ENCODE measurements at places on chromosomes 7 and 10. TPM values are rescaled to one million over a fixed set of nuclear protein-coding genes. Genes with fewer than 3 reads are reported as not detected.

Gene LRRN3
- total RNA-seq = 10.1 TPM

Gene SAMD9L
- 13.0 TPM for total RNA-seq

Gene SUPV3L1
- total RNA-seq = 31.6 TPM

Gene ZNF804B
- 29.7 TPM for total RNA-seq

Gene SVIL
- 176 TPM for total RNA-seq

Gene POP7
- 15.8 TPM for total RNA-seq

Gene ANKRD1
- not detected for total RNA-seq

Gene TMEM139
- 6.6 TPM for total RNA-seq

Gene PRLHR
- total RNA-seq = not detected

Gene NPM3
- total RNA-seq = 9.0 TPM

Gene FAM25A
- total RNA-seq = not detected

DNA sequence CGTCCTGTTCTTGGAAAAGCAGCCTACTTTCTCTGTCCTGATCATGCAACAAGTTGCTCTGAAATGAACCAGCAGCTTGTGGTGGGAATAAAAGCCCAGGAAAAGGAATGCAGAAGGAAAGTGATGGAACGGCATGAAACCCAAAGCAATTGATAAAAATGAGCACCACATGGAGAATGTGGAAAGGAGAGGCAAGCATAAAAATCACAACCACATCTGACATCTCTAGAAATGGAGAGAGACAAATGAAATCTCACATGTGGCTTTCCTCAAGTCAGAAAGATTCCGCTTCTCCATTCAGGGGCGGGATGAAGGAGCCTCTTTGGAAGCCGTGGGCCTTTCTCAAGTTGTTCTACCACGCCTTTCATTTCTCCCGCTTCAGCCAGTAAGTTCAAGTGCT, 631.7 kb upstream of the GALNT17 start:
- DNase-seq = no peak

DNA sequence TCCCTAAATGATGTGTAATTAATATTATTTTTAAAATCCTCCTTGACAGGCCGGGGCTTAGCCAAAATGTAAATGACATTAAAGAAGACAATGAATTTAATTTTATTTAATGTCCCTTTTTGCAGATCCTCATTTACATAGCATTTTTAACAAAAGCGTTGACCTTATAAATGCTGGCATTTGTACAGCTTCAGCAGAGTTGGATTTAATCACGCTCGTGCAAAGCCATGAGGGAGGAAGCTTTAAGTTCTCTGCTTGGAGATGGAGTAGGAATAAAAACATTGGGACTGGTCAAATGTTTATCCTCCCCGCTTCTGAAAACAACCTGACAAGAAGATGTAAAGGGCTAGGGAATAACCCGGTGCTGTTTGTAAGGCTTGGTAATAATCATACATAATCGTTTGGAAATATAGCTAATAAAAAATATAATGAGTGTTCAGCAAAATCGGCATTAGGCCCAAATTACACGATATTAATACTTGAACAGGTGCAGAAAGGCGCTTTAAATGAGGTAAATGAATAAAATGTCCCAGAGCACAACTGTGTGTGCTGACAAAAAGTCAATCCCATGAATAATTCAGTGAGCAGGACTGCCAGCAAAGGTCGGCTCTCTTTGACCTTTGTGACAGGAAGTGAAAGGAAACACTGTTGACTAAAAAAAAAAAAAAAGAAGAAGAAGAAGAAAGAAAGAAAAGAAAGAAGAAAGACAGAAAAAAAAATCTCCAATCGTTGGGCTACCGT, 11.5 kb downstream of the EBF3 start:
- DNase-seq = no peak

GRCh38 chr10:3530346-3530745, 254.7 kb downstream of the KLF6 start:
- DNase-seq = no peak

DNA sequence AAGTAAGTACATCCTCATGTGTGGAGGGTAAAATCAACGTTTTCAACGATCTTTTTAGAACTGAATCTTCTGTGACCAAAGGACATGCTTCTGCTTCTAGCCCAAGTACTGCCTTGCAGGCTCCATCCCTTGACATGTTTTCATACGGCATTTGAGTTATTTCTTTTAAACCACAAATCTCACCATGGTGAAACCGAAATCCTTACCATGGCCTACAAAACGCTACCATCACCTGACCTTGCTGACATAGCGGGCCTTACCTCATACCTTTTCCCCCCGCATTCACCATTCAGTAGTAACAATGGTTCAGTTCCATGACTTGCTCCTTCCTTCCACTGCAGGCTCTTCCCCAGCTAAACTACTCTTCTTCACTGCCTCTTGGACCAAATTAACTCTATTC, 3.5 kb downstream of the RNF216 start:
- no peak for DNase-seq

DNA sequence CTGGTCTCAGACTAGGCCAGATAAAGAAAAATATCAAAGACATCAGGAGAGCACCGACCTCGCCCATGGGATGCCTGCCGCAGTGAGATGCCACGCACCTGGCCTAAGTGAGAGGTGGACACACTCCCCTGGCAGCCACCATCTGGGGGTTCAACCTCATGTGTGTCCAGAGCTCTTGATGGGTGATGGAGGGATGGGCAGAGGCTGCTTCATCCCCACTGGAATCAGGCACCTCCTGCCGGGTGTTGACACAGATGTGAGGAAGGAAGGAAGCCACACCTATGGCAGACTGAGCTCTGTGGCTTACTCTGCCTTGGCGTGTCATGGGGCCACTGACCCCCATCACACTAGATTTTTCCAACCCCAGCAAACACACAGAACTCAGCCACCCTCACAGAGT, 11.4 kb downstream of the ZNF488 start:
- DNase-seq = no peak

GRCh38 chr10:60041489-60042133, 135.3 kb upstream of the CCDC6 start:
- no peak for DNase-seq

- peak; percentile 51 for DNase-seq
Measured at GRCh38 chr10:102352066-102352715, 43.3 kb upstream of the NFKB2 start.

DNA sequence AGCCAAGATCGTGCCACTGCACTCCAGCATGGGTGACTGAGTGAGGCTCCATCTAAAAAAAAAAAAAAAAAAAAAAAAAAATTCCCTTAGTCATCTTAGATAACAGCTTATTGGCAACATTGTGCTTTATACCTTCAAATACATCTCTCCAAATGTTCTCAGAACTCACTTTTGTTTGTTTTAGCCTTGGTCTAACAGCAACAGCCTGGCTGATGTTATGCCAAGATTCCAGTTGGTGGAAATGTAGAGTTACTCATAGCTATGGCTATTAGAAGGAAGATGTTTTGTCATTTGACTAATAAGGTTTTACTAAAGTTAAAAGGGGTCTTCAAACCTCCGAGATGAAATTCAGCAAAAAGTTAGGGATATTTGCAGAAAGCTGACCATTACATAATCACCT, 481.4 kb downstream of the NEBL start:
- no peak for DNase-seq

- DNase-seq = no peak
Measured at GRCh38 chr10:6046773-6047611, 15.2 kb downstream of the IL2RA start.

DNA sequence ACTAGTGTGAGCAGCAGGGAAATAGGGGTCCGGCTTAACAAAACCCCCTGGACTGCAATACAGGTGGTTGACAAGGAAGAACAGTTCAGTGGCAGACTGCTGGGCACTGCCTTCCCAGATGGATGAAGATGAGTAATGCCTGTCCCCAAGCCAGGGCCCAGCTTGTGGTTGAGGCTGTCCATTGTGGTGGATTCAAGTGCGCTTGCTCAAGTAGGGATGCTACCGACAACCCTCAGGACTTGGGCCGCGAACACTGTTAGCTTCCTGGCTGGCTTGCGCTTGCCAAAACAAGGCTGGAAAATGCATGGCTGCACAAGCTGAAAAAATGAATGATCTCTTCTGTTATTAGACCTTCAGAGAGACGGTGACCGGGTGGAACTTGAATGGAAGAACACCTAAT, 116.1 kb upstream of the ACBD5 start:
- DNase-seq = no peak

DNA sequence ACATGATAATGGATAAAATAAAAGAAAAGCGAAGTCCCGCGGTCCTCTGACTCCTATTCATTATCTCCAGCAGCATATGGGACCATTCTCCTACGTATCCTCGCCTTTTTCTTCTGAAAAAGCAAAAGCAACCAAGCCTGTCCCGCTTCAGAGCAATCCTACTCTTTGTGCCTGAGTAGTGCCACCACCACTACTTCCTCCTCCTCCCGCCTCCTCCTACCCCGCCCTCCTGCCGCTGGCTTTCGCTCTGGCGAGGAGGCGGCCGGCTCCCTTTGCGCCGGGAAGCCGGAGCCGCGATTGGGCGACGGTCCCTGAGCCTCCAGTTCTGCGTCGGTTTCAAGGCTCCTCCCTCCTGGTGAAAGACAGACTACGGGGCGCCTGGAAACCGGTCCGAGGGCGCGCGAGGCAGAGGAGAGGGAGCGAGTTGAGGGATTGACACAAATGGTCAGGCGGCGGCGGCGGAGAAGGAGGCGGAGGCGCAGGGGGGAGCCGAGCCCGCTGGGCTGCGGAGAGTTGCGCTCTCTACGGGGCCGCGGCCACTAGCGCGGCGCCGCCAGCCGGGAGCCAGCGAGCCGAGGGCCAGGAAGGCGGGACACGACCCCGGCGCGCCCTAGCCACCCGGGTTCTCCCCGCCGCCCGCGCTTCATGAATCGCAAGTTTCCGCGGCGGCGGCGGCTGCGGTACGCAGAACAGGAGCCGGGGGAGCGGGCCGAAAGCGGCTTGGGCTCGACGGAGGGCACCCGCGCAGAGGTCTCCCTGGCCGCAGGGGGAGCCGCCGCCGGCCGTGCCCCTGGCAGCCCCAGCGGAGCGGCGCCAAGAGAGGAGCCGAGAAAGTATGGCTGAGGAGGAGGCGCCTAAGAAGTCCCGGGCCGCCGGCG, at the start of gene FZD1:
TSS of gene FZD1 (plus strand) at position 388 of the 878 bp plus-strand sequence. CDS start at position 836, 448 bp downstream.
- peak; percentile 99 for DNase-seq

DNA sequence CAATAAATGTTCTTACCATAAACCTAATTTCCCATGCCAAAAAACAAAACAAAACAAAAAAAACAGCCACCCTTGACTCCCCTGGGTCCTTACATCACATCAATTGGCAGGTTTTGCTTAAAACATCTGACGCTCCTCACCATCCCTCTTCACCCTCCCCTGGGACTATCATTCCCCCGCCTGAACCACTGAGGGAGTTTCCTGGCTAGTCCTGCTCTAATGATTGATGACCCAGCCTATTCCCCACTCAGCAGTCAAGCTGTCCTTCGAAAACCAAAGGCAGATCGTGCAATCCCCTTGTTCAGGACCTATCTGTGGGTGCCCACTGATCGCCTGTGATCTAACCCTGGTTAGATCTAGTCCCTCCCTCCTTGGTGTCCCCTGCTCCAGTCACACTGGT, 11.2 kb upstream of the FRMPD2 start:
- DNase-seq = no peak

DNA sequence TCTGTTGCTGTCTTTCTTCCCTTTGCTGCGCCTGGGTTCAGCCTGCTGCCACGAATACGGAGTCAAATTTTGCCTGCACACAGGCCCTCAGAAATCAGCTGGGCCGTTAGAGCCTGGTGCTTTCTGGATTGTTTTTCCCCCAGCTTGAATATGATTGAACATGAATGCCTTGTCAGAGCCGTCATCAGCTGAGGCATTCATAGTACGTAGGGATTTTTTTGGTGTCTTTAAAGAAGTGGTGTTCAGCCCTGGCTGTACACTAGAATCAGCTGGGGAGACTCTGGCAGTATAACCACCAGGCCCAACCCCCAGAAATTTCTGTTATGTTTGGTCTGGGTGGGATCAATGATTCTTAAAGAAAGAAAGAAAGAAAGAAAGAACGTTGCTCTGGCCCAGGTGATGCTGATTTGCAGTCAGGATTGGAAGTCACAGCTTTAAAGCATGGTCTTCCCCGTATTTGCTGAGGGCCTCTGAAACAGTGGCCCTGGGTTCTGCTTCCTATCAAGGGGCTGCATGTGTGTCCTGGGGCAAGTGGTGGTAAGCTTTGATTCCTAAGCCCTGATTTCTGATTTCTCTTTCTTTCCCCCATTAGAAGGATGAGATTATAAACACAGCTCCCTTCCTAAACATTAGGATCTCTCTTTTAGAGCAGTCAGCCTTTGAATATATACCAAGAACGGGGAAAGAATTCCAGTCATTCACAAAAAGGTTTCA, 24.7 kb downstream of the NUB1 start:
- no peak for DNase-seq

GRCh38 chr10:100895346-100895745, 17.4 kb upstream of the SLF2 start:
- no peak for DNase-seq

GRCh38 chr7:50538478-50538877, 26.7 kb downstream of the DDC start:
- DNase-seq = no peak

GRCh38 chr7:101519324-101520023, 109.6 kb downstream of the MYL10 start:
- DNase-seq = no peak

DNA sequence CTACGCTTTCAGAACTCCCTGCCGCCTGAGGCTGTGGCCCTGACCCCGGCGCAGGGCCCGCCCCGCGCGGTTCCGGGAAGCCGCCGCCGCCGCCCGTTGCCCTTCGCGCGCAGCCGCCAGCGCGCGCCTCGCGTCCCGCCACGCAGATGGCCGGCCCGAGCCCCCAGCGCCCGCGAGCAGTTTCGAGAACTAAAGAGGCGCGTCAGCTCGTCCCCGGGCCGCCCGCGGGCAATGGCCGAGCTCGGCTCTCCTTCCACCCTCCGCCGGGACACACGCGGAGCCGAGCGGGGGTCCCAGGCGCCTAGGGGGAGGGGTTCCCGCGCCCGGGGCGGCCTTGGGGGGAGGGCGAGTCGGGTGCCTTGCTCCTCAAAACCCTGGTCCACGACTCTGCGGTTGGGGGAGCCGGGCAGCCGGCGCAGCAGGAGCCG, 1.8 kb downstream of the HNRNPF start:
- DNase-seq = peak; percentile 47

GRCh38 chr10:33321516-33321915, 13.0 kb downstream of the NRP1 start:
- DNase-seq = no peak

GRCh38 chr10:35091994-35092790, 2.1 kb upstream of the CUL2 start:
- DNase-seq = no peak

DNA sequence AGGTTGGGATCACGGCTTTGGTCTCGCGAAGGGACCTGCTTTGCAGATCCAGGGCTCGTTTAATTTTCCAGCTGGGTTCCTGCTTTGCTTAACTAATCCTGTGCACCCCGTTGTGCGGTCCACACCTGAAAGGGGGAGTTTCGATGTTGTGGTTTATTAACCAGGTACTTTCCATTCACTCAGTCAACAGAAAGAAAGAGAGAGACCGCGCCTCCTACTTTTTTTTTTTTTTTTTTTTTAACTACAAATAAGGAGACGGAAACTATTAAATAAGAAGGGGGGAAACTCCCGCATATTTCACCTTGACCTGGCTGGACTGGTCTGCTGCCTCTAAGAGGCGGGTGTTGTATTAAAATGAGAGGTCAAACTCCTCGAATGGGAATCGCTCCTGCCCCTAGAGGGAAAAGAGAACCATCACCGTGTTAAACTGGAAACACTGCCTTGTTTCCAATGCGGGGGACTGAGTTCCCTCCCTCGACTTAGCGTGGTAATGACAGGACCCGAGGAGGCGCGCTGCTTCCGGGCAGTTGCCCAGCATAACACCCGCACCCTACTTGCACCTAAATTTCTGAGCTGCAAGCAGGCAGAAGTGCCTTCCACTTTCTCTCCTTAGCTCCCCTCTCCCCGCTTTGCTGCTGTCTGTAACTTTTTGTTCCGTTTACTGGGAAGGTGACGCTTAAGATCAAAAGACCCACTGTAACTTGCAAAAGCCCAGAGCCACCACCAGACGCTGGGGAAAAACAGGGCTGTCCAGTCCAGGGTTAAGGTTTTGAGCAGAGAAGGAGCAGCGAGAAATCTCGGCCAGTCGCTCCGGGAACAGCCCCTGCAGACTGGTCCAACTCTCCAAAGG, 1.1 kb upstream of the ITGB8 start:
- peak; percentile 70 for DNase-seq

Measured in thyroid gland (tissue), 4 donors.